ENCODE measurements at places on chromosomes 2 and 18. TPM values are rescaled to one million over a fixed set of nuclear protein-coding genes. Genes with fewer than 3 reads are reported as not detected.

Gene GYPC
- 7.1 TPM for total RNA-seq

Gene DLX2
- not detected for total RNA-seq

Gene ACVR1
- total RNA-seq: 18.0 TPM

Gene ZFP36L2
- 166 TPM for total RNA-seq

Gene UNC80
- not detected for total RNA-seq

DNA sequence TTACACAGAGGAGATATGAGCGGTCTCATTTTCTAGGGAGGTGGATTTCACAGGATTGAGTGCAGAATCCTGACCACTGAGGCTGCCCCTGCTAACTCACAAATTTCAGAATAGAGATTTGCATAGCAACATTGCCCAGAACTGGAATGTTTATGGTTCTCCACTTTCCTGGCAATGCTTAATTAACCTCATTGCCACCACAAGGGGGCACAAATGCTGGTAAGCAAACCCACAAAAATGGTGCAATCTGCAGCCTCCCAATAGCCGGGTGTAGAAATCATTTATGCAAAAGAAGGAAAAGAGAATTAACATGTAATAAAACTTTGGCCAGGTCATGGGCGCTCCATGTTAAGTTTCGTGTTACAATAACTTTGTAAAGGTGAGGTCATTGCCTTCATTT, 112.4 kb downstream of the CYRIA start:
- H3K36me3 ChIP-seq: no peaks in the 10 kb centered on the region
- DNase-seq: peak; percentile 32
- H3K27ac ChIP-seq: no peak overlapping the region
- no peak overlapping the region for H3K4me3 ChIP-seq

DNA sequence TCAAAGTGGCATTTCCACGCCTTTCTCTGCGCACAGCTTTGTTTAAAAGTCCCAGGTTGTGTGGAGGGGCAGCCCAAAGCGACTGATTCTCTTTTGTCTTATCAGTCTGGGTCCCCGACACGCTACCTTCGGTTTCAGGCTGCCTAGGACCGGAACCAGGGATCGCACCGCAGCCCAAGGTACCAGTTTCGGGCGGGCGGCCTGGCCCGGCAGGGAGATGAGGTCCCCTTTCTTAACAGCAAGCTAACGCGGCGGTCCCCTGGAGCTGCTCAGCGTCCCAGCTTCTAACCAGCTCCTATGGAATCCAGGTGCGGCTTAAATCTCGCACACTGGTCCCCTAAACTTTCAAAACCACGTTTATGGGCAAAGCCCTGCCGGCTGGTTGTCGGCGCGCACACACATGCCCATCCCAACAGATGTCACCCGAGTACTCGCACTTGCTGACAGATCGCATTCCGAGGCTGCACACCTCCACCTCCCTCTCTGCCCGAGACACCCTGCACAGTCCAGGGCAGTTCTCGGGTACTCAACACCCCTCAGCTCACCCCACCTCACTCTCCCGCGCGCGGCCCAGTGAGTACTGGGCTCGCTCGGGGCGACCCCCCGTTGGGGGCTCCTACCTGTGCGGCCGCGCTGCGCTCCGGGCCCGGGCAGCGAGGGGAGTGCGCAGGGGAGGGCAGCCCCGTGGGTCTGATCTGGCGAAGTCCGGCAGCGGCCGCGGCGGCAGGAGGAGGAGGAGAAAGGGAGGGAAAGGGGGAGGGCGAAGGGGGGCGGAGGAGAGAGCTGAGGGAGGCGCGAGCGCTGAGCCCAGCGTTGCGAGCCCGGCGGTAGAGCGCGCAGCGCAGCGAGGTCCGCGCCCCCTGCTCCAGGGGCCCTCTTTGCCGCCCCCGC, at the start of gene EFEMP1:
EFEMP1 (minus strand) TSS at position 692 of the 891 bp plus-strand sequence. CDS start 1,342 bp downstream, outside the sequence.
- peak; percentile 49 for DNase-seq
- H3K4me1 ChIP-seq: no peaks in the 10 kb centered on the region
- H3K27me3 ChIP-seq: peaks cover 15% of the 10 kb centered on the region

- no peaks in the 10 kb centered on the region for H3K4me1 ChIP-seq
- H3K27me3 ChIP-seq: no peaks in the 10 kb centered on the region
- no peak for DNase-seq
- no peak overlapping the region for H3K27ac ChIP-seq
Observed at GRCh38 chr2:159828738-159829137, 30.7 kb upstream of the CD302 start.

DNA sequence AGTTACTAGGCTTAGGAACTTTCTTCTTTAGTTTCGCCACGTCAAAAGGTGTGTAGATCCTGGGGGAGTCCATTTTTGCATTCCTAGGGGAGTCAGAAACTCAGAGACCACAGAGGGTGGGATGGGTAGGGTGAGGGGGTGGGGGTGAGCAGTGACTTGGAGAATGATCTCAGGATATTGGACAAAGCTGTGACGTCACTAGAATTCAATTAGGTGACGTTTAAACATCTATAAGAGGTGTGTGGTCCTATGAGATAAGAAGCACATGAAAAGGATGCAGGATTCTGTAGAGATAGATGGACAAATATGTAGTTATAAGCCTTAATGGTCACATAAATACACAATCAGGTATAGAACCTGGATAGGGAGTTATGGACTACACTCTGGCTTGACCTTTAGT, 21.5 kb downstream of the SLC4A3 start:
- DNase-seq: no peak
- no peaks in the 10 kb centered on the region for H3K36me3 ChIP-seq
- H3K4me3 ChIP-seq: no peak overlapping the region
- H3K27me3 ChIP-seq: no peaks in the 10 kb centered on the region
- H3K27ac ChIP-seq: no peak overlapping the region
- H3K4me1 ChIP-seq: no peaks in the 10 kb centered on the region

DNA sequence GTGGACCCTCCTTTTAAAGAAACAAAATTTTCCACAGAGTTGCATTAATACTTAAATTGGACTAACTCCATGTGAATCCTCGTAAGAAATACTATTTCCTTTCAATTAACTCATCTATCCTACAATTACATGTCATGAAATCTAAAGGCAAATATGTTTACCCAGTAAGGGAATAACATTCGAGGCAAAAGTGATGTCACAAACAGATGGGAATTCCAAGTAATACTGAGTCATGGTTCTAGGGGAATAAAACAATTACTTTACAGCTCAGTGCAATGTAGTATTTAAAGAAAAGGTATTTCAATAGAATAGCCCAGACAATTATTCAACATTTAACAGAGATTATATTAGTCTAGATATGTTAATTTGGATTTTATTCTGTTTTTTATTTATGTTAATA, 205.8 kb downstream of the ZNF385B start:
- no peaks in the 10 kb centered on the region for H3K27me3 ChIP-seq
- no peaks in the 10 kb centered on the region for H3K36me3 ChIP-seq
- H3K4me3 ChIP-seq: no peak overlapping the region
- H3K27ac ChIP-seq: no peak overlapping the region
- no peaks in the 10 kb centered on the region for H3K4me1 ChIP-seq
- DNase-seq: no peak

DNA sequence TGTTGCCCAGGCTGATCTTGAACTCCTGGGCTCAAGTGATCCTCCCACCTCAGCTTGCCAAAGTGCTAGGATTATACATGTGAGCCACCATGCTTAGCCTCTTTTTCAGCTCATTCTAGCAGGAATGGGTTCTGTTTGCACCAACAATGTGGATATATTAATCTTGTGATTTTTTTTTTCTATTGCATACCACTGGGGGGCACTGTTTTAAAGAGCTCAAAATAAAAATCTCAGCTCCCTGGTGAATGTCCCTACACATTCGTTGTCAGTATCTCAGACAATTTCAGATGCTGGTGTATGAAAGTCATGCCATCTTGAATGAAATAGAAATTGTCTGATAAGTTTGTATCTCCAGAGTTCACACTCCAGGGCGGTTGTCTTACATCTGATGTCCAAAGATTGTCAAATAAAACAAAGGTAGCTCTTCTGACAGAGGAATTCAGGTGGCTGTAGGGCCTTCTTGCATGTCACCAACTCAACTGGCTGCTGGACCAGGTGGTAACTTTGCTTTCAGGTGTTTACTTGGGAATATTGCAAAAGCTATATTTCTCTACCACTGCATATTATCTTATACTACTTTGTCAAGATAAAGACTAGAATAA, 3.1 kb upstream of the MATN3 start:
- no peak overlapping the region for H3K27ac ChIP-seq
- no peaks in the 10 kb centered on the region for H3K36me3 ChIP-seq
- H3K4me3 ChIP-seq: no peak overlapping the region
- H3K4me1 ChIP-seq: no peaks in the 10 kb centered on the region
- DNase-seq: no peak

GRCh38 chr18:46338205-46338604, 234.0 kb downstream of the HAUS1 start:
- H3K4me3 ChIP-seq: no peak overlapping the region
- no peak for DNase-seq
- no peaks in the 10 kb centered on the region for H3K4me1 ChIP-seq

DNA sequence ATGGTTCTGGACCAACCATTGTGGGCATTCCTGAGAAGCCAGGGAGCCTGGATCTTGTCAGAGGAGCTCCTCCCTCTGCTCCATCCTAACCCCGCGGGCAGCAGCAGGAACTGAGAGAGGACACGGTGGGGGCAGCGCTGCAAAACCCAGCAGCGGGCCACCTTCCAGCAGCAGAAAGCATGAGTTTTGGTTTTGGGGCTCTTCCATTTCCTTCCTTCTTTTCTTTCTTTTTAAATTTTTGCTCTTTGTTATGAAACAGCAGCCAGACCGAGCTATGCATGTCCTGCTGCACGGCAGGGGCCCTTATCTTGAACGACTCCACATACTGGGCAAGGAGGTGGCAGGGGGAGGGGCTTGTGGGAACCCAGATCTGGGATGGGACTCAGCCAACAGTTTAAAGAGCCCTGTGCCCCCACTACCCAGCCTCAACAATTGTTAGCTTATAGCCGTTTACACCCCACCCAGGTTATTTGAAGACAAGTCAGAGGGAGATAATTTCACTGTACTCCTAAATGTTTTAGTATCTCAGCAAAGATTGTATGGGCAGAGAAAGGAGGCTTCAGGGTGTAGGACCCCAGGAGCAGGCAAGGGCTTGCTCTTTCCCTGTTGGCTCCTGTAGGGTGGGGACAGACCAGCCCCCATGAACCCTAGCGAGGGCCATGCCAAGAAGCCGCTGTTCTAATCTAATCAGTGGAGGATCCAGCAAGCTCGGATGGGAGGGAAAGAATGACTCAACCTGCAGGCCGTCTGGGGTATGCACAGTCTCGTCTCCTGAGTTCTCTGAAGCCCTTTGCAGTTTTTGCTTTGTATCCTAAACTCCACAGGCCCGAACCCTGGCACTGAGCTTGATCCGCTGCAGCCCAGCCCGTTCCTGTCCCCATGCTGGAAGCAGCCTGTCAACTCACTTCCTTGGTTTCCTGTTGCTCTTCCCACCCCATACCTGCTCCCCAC, 75.3 kb downstream of the LRRFIP1 start:
- H3K27me3 ChIP-seq: no peaks in the 10 kb centered on the region
- DNase-seq: peak; percentile 16
- H3K4me1 ChIP-seq: peaks cover 32% of the 10 kb centered on the region
